ENCODE measurements at places on chromosomes 2 and 18. TPM values are rescaled to one million over a fixed set of nuclear protein-coding genes. Genes with fewer than 3 reads are reported as not detected.
A peak's percentile ranks its signal among the peaks of the same experiment; 100 is the strongest.

Gene SGPP2
- 20.3 TPM for total RNA-seq

Gene FBXO48
- 2.6 TPM for total RNA-seq

Gene TYMS
- 287 TPM for total RNA-seq

Gene TGFA
- total RNA-seq: 0.58 TPM

Gene ZNF521
- not detected for total RNA-seq

Gene TMSB10
- total RNA-seq: 2,567 TPM

Gene ICOS
- 187 TPM for total RNA-seq

Gene NT5DC4
- total RNA-seq: not detected

Gene GAL3ST2
- total RNA-seq: 0.65 TPM

GRCh38 chr18:48948112-48949049, 2.4 kb downstream of the SMAD7 start:
- H3K4me1 ChIP-seq: peaks cover 46% of the 10 kb centered on the region
- DNase-seq: peak; percentile 51
- H3K4me3 ChIP-seq: peak overlapping the region; percentile 88
- peaks cover 29% of the 10 kb centered on the region for H3K36me3 ChIP-seq
- no peaks in the 10 kb centered on the region for H3K27me3 ChIP-seq
- no peak overlapping the region for H3K27ac ChIP-seq

DNA sequence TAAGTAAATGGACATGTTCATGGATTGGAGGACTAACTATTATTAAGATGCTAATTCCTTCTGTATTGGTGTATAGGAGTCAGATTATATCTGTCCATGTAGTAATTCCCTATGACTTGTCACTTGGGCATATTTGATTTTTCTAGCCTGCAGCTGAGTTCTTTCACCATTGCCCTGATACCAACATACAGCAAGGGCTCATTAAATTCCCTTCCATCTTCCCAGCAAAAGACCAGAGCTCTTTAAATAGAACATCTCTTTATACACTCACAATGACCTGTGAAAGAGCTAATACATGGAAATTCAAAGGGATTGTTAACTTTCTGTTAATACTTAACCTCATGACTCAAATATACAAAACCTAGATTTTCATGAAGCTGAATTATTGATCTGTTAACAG, 492.3 kb upstream of the VRK2 start:
- no peaks in the 10 kb centered on the region for H3K4me1 ChIP-seq
- H3K36me3 ChIP-seq: no peaks in the 10 kb centered on the region
- H3K27ac ChIP-seq: no peak overlapping the region
- no peaks in the 10 kb centered on the region for H3K27me3 ChIP-seq
- H3K4me3 ChIP-seq: no peak overlapping the region

- DNase-seq: no peak
- H3K4me1 ChIP-seq: peaks cover 8% of the 10 kb centered on the region
These were observed 52.6 kb upstream of the TMEM163 start for GRCh38 chr2:134771313-134771801.

DNA sequence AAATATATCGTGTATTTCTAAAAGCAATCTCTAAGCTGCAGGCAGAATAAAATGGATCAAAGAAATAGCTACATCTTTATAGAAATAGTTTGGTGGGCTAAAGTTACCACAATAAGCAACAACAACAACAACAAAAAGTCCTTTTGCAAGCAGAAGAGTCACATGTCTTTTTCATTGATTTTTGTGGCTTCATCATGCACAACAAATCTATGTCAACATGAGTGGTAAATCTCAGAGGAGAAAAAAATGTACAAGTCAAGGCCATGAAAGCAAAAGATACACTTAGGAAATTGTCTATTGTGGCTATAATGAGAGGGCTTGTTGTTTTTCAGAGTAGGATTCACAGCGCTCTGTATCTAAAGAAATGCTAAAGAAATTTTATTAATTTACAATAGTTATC, 269.7 kb downstream of the GRB14 start:
- H3K4me3 ChIP-seq: no peak overlapping the region
- no peaks in the 10 kb centered on the region for H3K36me3 ChIP-seq
- H3K27ac ChIP-seq: no peak overlapping the region
- no peaks in the 10 kb centered on the region for H3K27me3 ChIP-seq
- DNase-seq: no peak

GRCh38 chr2:237324837-237325236, 89.1 kb downstream of the COL6A3 start:
- DNase-seq: no peak
- H3K27ac ChIP-seq: no peak overlapping the region
- no peak overlapping the region for H3K4me3 ChIP-seq
- H3K36me3 ChIP-seq: no peaks in the 10 kb centered on the region
- H3K27me3 ChIP-seq: no peaks in the 10 kb centered on the region
- no peaks in the 10 kb centered on the region for H3K4me1 ChIP-seq

- H3K27ac ChIP-seq: no peak overlapping the region
- no peaks in the 10 kb centered on the region for H3K4me1 ChIP-seq
- H3K36me3 ChIP-seq: peaks cover 26% of the 10 kb centered on the region
- H3K27me3 ChIP-seq: no peaks in the 10 kb centered on the region
- no peak for DNase-seq
These were observed 23.7 kb downstream of the PGAP1 start for GRCh38 chr2:196902828-196903227.

- H3K4me1 ChIP-seq: no peaks in the 10 kb centered on the region
- H3K36me3 ChIP-seq: no peaks in the 10 kb centered on the region
- H3K27ac ChIP-seq: no peak overlapping the region
- DNase-seq: no peak
- H3K27me3 ChIP-seq: no peaks in the 10 kb centered on the region
These were observed 488.3 kb downstream of the CCDC85A start for GRCh38 chr2:56671973-56672569.

DNA sequence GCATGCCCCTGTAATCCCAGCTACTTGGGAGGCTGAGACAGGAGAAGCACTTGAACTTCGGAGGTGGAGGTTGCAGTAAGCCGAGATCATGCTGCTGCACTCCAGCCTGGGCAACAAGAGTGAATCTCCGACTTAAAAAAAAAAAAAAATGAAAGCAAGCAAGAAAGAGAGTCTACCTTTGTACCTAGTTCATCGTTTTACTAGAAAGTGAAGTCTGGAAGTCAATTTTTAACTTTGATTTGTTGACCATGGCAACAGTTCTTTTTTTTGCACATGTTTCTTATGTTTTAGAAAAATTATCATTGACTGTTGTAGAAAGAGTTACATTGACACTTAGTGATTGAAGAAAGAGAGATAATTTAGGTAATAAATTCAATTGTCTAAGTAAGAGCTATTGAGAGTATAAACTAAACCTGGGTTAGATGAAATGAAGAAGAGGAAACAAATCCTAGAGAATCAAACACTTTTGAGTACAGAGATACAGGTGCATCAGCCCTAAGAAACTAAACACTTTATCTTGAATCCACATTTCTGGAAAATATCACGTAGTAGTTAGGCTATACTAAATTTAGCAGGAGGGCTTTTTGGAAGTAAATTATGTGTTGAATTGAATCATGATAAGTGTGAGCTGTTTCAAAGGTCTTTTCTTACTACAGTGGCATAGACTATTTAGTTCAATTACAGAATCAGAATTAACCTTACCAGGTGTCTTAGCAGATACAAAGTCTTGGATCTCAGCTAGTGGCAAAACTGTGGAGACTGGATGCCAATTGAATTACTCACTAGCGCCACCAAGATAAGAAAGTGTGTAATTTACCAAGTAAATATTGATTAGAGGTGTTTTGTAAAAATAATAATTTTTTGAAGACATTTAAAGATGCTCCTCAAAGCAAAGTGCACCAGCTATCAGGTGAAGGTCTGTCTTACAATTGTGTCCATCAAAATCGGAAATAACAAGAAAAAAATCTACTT, 303.4 kb upstream of the NRXN1 start:
- no peak overlapping the region for H3K4me3 ChIP-seq
- H3K27me3 ChIP-seq: no peaks in the 10 kb centered on the region
- no peaks in the 10 kb centered on the region for H3K36me3 ChIP-seq
- no peaks in the 10 kb centered on the region for H3K4me1 ChIP-seq
- no peak for DNase-seq

GRCh38 chr2:186532891-186533290, 46.8 kb downstream of the ZC3H15 start:
- no peak for DNase-seq
- no peak overlapping the region for H3K27ac ChIP-seq
- H3K27me3 ChIP-seq: peaks cover 2% of the 10 kb centered on the region
- H3K4me1 ChIP-seq: no peaks in the 10 kb centered on the region
- H3K4me3 ChIP-seq: no peak overlapping the region
- H3K36me3 ChIP-seq: no peaks in the 10 kb centered on the region

GRCh38 chr2:211455216-211455841, 898.9 kb downstream of the CPS1 start:
- no peaks in the 10 kb centered on the region for H3K4me1 ChIP-seq
- DNase-seq: peak; percentile 18
- no peak overlapping the region for H3K4me3 ChIP-seq
- no peak overlapping the region for H3K27ac ChIP-seq

- no peak overlapping the region for H3K4me3 ChIP-seq
- no peaks in the 10 kb centered on the region for H3K4me1 ChIP-seq
- H3K27me3 ChIP-seq: no peaks in the 10 kb centered on the region
- no peaks in the 10 kb centered on the region for H3K36me3 ChIP-seq
- no peak for DNase-seq
- H3K27ac ChIP-seq: no peak overlapping the region
These were observed 188.0 kb upstream of the CTAGE1 start for GRCh38 chr18:22605736-22606135.

- no peak overlapping the region for H3K4me3 ChIP-seq
- H3K36me3 ChIP-seq: no peaks in the 10 kb centered on the region
- no peak for DNase-seq
- peaks cover 3% of the 10 kb centered on the region for H3K27me3 ChIP-seq
- no peak overlapping the region for H3K27ac ChIP-seq
These were observed 175.2 kb upstream of the HS6ST1 start for GRCh38 chr2:128493880-128494279.

DNA sequence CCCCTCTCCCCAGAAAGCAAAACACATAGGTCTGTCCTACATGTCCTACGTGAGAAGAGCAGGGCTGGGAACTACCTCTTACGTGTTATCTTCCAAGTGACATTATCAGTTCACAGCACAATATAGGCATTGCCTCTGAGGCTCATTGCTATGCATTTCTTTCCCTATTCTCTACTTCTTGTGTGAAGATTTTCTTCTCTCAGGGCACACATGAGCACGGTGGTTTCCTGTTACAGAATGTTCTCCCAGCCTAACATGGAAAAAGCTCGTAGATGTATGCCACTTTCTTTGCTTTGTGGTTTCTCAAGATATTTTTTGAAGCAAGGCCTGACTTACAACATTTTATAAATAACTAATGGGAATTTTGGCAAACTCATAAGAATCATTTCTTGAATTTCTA, 19.4 kb upstream of the DSC3 start:
- no peak for DNase-seq
- no peaks in the 10 kb centered on the region for H3K27me3 ChIP-seq
- H3K27ac ChIP-seq: no peak overlapping the region

- peak within 1 kb of the TSS; percentile 53 for H3K4me3 ChIP-seq
- peak; percentile 26 for DNase-seq
- H3K27me3 ChIP-seq: no peaks in the 10 kb centered on the region
- peaks cover 12% of the 10 kb centered on the region for H3K4me1 ChIP-seq
- peak within 1 kb of the TSS; percentile 67 for H3K27ac ChIP-seq
These were observed at the start of gene PLEK for GRCh38 chr2:68365087-68365486. PLEK (plus strand) TSS chr2:68365282; CDS start chr2:68365352, 70 bp downstream.

GRCh38 chr18:70822117-70822516, 533.3 kb downstream of the SOCS6 start:
- no peaks in the 10 kb centered on the region for H3K4me1 ChIP-seq
- H3K27me3 ChIP-seq: no peaks in the 10 kb centered on the region
- no peak overlapping the region for H3K4me3 ChIP-seq
- no peak for DNase-seq
- H3K27ac ChIP-seq: no peak overlapping the region
- H3K36me3 ChIP-seq: no peaks in the 10 kb centered on the region

GRCh38 chr2:232028631-232029030, 67.1 kb downstream of the DIS3L2 start:
- H3K4me1 ChIP-seq: peaks cover 30% of the 10 kb centered on the region
- H3K36me3 ChIP-seq: peaks cover 63% of the 10 kb centered on the region
- no peak for DNase-seq

- no peak overlapping the region for H3K27ac ChIP-seq
- no peaks in the 10 kb centered on the region for H3K27me3 ChIP-seq
- no peak overlapping the region for H3K4me3 ChIP-seq
- DNase-seq: no peak
These were observed 11.1 kb downstream of the SLC8A1 start for GRCh38 chr2:40440835-40441234.

DNA sequence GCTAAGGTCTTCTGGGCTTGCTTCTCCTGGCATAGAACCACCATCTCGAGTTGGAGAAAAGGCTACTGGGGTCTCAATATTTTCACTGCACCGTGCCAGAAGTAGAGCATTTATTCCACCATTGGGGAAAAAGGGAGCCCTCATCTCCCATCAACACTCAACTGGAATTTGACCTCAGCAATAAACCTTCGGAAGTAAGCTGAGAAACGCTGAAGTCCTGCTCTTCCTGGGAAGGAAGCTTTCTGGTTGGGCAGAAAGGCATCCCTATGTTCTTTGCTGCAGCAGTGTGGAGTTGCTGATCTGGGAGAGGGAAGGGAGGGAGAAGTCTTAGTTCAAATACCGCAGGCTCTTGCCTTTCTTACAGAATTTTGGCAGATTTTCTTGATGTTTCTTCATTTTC, 368.8 kb downstream of the NUP35 start:
- H3K4me3 ChIP-seq: no peak overlapping the region
- no peak for DNase-seq
- no peak overlapping the region for H3K27ac ChIP-seq
- no peaks in the 10 kb centered on the region for H3K4me1 ChIP-seq
- H3K27me3 ChIP-seq: no peaks in the 10 kb centered on the region

DNA sequence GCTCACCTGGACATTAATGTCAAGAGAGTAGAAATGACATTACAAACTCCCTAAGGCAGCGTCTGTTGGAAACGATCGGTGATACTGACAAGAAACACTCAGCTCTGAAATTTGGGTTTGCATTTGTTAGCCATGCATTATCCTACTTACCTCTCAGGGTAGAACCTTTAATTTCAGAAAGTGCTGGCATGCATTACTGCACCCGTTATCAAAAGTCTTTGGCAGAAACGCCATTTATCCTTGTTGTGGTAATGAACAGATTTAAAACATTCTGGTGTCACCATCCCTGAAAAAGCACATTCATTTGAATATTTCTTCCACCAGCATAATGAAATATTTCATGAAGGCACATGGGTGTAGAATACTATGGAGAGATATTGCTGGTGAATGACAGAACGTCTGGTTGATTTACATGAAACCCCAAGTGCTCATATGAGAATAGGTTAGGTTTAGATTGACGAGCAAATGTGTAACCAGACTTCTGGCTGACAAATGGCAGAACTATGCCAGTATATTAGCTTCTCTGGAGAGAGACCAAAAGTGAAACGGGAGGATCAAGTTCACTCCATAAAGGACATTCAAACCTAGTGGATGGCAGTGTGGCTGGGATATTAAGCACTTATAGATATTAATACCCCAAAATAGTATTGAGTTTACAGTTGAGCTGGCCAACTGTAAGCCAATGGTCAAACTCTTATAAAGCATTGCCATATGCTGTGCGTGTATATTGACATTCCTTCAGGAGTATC, 53.5 kb upstream of the ITGB6 start:
- no peaks in the 10 kb centered on the region for H3K4me1 ChIP-seq
- no peaks in the 10 kb centered on the region for H3K36me3 ChIP-seq
- H3K27me3 ChIP-seq: peaks cover 1% of the 10 kb centered on the region
- H3K4me3 ChIP-seq: no peak overlapping the region

Measured in activated CD4-positive, alpha-beta memory T cell treated with anti-CD3 and anti-CD28 coated beads for 36 hours (primary cell).